Mesenteric fat pad (tissue), 1 donor: ENCODE measurements at places on chromosomes 3 and 15. TPM values are rescaled to one million over a fixed set of nuclear protein-coding genes. Genes with fewer than 3 reads are reported as not detected.

DNA sequence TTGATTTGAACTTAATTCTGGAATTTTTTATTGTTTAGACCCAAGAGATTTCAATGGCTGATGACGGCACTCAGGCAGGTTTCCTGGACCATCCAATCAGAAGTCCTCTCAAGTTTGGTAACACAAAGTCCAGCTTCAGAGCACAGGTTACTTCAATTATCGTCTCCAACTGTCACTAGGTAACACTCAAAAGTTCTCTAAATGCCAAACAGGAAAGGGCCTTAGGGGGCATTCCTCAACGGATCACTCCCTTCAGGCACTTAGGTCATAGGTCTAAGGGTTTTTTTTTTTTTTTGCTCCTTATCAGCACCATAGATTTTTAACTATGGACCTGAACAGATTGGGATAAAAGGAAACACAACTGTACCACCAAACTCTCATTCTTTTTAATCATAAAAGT, 85.8 kb downstream of the MEIS2 start:
- no peak for DNase-seq

DNA sequence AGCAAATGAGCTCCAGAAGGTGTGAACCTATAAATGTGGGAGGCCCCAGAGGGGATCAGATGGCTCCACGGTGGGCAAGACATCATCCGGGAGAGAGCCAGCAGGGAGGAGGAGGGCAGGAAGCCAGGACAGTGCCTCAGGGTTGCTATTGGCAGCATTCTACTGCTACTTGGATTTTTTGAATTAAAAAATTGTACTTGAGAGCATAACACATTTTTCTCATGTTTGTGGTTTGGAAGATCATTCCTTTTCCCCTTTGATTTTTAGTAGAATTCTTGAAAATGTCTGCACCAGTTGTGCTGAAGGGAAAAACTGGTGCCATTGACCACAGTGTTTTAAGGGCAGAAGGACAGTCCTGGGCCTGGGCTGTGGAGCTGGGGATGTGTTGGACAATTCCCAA, 59.2 kb downstream of the LYZL4 start:
- no peak for DNase-seq

DNA sequence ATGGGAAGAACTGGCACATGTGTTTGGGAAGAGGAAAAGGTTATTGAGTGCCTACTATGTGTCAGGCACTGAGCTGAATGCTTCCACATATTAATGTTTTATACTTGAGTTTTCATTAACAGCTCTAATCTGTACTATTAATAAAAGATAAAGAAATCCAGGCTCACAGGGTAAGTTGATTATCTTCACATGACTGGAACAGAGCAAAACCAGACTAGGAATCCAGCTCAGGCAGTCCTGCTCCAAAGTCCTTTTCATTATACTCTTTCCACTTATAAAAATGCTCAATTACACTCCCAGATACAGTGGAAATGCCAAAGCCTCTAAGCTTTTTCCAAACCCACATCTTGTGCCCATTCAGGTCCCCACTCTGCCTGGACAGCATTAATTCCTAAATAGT, 97.6 kb downstream of the TNIK start:
- DNase-seq, result no peak

DNA sequence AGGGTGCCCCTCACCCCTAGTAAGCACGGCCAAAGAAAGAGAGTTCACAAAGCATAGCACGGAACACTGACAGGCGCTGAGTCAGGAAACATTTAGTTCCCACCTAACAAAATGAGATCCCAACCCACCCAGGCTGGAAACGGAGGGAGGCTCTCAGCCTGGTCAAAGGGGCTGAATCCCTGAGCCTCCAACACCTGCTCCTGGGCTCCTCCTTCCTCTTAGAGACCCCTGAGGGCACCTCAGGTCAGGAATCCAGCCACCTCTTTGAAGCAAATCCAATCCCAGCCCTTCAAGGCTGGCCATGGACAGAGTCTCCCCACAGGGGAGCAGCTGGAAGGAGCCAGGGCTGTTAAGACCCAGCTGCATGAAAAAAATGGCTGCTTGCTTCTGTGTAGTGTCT, 154.4 kb upstream of the HES1 start:
- DNase-seq, result peak; percentile 62

DNA sequence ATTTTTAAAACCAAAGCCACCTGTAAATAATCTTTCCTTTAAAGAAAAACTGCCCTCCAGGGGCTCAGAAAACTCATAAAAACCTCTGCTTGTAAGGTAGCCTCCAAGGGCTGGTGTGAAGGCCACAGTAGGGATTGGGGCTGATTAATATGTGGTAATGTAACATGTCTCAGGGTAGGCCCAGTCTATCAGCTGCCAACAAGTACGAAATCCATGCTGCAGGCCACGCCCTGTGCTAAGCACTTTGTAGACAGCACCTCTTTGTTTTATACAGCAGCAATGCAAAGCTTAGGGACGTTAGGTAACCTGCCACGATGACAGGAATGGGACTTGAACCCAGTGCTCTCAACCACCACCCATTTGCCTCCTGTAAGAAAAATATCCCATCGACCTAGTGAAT, 65.6 kb upstream of the PRICKLE2 start:
- DNase-seq, result no peak

DNA sequence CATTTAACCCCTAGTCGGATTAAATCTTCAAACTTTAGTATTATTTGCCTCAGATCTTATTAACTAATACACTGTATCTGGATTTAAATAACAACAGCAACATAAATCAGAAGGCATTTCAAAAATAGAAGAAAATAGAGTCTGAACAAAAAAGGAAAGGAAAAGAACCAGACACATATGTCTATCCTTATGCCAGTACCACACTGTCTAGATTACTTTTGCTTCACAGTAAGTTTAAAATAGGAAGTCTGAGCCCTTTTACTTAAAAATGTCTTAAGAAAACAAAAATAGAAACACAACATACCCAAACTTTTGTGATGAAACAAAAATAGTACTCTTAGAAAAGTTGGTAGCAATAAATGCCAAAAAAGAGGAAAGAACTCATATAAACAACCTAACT, 1615.8 kb downstream of the SI start:
- no peak for DNase-seq

- peak; percentile 82 for DNase-seq
Observed at GRCh38 chr3:10774825-10775224, 41.2 kb upstream of the SLC6A11 start.

DNA sequence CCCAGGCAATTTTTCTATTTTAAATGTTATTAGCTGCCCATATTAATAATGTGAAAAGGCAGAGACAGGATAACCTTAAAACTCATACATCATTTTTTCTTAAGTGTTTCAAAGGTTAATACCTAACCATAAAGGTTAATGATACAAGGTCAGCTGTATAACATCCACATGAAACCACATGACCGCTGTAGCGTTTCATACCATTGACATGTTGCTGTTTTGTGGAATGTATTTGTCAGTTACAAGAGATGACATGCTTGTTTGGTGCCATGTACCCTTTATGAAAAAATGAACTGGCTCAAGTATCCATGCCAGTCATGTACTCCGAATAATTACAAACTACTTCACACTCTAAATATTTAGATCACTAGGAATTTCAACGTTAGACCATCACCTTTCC, 207.4 kb downstream of the FMN1 start:
- DNase-seq, result no peak

DNA sequence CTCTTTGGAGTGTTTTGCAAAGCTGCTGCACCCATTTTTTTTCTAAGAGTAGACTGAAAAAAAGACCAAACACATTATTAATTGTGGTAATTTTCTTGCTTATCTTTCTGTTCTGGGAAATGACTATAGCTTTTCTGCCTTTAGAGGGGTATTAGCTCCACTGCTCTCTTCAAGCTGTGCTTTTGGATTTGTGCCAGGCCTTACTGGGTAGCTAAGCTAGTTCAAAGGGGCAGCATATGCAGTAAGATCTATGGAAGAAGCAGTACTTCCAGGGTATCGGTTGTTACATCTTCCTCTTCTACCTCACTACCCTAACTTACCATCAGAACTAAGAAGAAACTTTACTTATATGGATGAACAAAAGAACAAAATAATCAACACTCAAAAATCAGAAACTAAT, 28.7 kb upstream of the ARIH1 start:
- no peak for DNase-seq

DNA sequence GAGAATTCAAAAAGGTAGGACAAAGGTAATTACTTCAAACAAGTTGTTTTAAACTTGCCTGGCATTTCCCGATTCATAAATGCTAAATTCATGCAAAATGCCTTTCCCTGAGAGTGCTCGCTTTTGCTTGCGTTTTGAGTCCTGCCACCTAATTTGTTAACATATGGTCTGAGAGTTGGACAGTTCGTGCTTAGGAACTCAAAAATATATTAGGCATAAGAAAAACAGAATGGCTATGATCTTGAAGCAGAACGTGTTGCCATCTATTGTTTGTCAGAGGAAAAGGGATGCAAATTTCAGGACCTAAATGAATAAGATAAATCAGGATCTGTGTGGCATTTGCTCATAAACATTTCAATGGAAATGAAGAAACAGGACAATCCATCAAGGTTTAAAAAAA, 195.8 kb downstream of the ZMAT3 start:
- no peak for DNase-seq

The NDN gene
- total RNA-seq, result 49.5 TPM

The EXD1 gene
- total RNA-seq, result not detected
